ENCODE measurements at places on chromosomes 2 and 18.

DNA sequence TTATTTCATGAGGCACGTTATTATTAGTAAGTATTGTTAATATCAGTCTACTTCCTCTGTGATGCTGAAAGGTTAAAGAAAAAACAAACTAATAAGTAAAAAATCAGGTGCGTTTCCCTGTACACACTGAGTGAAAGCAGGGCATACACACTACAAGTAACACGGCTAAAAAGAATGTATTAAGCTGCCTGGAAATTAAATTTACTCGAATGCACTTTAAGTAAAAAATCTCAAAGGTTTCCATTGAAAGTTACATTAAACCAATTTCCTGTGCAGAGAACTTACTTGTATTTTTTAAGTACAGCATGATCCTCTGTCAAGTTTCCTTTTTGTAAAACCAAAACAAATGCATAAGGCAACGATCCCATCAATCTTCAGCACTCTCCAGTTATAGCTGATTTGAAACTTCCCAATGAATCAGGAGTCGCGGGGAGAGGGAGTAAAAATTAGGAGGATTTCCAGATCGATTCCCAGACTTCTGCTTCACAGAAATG, 633 bp downstream of the BCL2 start:
- DNase-seq = no peak

- DNase-seq = no peak
These were observed 169.2 kb downstream of the LNPK start for GRCh38 chr2:175832866-175833265.

DNA sequence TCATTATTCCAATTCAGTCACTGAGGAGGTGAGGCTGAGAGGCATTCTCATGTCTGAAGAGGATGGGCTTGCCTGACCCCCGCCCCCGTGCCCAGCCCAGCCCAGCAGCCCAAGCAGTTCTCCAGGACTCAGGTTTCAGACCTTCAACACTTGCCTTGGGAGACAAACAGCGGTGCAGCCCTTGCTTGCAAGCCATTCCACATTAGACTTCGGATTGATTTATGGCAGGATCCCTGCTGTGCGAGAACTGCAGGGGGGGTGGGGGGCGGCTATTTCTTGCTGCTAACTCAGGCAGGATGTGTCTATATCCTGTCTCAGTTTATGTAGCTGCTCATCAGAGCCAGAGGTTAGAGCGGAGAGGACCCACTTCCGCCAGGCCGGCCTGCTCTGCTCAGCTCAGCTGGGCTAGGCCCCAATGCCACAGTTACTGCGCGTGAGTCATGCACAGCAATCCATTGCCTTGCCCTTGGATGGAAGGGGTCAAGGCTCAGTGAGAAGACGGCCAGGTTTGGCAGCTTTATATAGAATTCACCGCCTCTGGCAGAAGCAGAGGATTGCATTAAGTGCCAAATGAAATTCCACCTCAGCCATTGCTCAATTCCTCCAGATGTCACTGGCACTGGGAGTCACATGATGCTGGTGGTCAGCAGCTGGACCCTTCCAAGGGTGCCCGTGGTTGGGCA, 1.8 kb downstream of the GYPC start:
- peak; percentile 96 for DNase-seq

DNA sequence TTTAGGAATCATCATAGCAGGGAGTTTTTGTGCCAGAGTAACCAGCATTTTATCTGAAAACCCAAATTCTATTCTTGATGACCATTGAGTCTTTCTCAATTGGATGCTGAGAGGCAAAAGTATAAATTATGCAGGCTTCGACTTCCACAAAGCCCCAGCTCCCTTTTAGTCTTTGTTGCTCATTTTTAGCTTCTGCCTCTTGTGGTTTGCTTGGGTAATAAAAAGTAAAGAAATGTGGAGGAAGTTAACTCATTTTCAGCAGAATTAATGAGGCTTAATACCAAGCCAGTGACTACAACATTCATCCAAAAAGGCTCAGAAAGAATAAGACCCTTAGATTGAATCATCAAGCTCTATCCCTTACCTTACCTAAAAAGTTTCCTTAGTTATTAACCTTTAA, 18.6 kb downstream of the ERMN start:
- no peak for DNase-seq

GRCh38 chr2:207285473-207285815, 119.7 kb upstream of the KLF7 start:
- peak; percentile 18 for DNase-seq

- DNase-seq = no peak
These were observed 8.6 kb upstream of the ABCB11 start for GRCh38 chr2:169039702-169040101.

- DNase-seq = peak; percentile 88
These were observed 188.6 kb upstream of the FN1 start for GRCh38 chr2:215624423-215624829.

GRCh38 chr2:236862961-236863728, 222.5 kb upstream of the COPS8 start:
- DNase-seq = peak; percentile 98

GRCh38 chr2:160582490-160583145, 89.0 kb upstream of the RBMS1 start:
- no peak for DNase-seq

- DNase-seq = no peak
These were observed 50.5 kb downstream of the KCNG2 start for GRCh38 chr18:79848294-79848578.

DNA sequence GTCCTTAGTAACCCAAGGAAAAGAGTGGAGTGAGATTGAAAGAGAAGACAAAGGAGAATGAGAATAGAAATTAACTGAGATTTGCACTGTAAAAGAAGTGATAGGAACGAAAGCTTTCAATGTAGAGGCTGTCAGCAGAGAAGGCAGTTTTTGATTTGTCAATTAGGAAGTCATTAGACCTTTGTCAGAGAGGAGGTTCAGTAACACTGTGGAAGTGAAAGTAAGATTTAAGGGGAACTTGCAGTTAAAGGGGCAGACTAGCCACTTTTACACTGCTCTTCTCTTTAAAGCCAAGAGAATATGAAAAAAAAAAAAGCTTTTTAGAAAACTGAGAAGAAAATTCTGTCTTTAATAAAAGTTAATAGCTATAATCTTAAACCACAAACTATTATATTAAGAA, 11.5 kb upstream of the KYNU start:
- no peak for DNase-seq

GRCh38 chr2:195505701-195506100, 151.3 kb upstream of the SLC39A10 start:
- DNase-seq = no peak

DNA sequence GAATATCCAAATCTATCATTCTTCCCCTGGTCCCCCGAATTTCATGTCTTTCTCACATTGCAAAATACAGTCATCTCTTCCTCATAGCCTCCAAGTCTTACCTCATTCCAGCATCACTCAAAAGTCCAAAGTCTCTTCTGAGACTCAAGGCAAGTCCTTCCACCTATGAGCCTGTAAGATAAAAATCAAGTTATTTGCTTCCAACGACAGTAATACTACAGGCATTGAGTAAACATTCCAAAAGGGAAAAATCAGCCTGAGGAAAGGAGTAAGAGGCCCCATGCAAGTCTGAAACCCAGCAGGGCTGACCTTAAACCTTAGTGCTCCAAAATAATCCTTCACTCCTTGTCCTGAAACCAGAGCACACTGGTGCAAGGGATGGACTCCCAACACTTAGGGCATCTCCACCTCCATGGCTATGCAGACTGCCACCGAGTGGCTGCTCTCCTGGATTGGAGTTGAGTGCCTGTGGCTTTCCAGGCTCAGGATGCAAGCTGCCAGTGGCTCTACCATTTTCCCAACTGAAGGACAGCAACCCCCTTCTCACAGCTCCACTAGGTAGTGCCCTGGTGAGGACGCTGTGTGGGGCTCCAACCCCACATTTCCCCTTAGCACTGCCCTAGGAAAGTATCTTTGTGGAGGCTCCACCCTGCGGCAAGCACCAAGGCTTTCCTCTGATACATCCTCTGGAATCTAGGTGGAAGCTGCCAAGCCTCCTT, 16.3 kb downstream of the DTNA start:
- no peak for DNase-seq
